DMS153 (cell line): ENCODE measurements at places on chromosomes 3 and 15.

GRCh38 chr3:183142199-183142598 is 20.3 kb downstream of the LAMP3 start:
- no peak for DNase-seq

- no peak for DNase-seq
Measured at GRCh38 chr15:97482521-97482920, 478.0 kb upstream of the ARRDC4 start.

DNA sequence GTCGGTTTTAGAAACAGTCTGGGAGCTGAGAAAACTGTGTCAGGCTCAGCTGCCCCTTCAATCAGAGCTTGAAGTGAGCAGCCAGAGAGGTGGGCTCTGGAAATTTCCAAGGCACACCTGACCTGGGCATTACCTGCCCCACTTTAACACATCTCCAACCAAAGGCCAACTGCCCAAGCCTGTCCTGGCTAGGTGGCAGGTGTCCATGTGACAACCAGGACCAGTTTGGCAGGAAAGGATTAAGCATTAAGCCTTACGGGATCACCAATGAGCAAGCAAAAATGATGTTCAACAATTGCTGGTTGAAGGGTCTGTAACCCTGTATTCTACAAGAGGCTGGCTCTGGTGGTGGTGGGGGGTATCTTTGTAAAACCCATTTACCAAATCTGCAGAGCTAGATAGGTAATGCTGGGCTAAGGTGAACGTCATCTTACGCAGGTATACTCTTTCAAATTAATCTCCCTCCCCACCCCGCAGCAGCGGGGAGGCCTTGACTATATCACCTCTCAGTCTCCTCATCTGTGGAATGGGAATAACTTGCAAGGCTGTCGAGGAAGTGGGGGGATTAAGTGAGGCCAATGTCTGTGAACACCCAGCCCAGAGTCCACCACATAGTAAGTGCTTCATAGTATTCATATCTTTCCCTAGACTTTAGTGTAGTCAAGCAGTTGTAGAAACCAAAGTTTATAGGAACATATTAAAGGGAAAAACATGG is 183.2 kb downstream of the MEGF11 start:
- DNase-seq, result no peak

DNA sequence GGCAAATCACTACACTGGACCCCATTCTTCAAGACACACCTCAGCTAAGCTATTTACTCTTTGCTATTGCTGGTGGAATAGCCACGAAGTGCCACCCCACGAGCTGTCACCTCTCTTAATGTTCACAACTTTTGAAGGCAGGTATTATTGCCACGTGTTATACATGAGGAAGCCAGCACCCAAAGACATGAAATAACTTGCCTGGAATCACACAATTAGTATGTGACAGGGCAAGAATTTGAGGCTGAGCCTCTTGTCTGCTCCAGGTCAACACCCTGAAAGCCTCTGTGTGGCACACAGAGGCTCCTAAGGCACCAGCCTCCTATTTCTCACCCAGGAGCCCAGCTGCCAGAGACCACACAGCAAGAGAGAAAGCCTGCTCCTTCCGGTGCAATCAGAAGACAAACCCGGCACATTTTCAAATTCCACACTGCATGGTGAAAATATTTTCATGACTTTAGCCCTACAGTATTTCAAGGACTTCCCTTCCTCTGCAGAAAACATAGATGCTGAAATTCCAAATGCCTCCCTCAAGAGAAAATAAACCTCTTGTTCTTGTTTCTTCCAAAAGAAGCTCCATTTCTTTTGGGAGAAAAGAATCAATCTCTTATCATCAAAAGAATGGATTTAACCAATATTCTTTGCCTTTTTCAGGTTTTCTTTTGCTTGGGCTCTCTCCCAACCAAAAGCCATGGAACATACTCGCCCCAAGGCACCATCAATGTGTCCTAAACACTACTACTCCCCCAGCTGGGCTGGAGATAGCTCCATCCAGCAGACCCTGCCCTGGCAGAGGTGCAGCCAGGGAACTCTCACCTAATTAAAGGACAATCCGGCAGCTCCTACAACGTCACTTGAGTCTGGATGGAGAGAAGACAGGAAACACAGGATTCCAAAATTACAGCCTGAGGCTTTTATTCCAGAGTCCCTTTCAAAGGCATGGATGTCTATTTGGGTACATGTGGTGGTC is 84.7 kb upstream of the THBS1 start:
- DNase-seq, result no peak

GRCh38 chr3:71258116-71258515 is 325.4 kb downstream of the FOXP1 start:
- DNase-seq, result peak; percentile 81

DNA sequence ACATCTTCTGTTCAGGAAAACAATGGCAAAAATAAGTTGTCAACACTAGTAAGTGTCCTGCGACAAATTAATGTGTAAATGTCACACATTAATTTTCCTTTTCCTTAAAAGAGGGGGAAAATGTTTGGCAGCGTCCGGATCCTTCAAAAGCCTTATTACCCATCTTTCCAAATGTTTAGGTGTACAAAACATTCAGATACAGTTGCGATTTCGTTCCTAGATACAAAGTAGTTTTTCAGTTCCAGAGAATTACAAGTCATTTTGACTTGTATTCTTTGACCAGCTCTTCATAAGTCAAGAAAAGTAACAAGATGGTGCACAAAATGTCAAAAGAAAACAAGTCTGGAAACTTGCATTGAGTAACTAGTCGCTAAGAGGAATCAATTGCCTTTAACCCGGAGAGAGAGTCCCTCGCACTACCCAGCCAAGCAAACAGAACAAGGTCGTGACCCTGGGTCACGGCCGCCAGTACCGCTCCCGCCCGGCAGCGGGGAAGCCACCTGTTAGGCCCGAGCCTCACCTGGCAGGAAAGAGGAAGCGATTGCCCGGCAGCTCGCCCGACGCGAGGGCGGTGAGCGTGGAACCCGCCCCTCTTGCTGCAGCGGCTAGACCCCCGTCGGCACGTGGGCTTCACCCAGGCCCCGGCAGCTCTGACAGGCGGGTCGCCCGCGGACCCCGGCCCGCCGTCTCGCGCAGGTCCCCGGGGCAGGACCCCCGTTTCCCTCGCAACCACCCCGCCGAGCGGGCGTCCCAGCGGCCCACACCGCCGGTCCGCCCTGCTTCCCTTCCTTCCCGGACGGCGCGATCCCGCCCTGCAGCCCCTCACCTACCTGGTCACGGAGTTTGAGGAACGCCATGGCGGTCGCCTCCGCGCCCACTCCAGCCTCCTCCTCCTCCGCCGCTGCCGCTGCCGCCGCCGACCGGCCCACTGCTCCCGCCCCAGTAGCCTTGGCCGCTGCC is 61.0 kb upstream of the ANKRD28 start:
- DNase-seq, result no peak

GRCh38 chr15:98002866-98003265 is 42.4 kb downstream of the ARRDC4 start:
- DNase-seq, result no peak

GRCh38 chr3:170437176-170437575 is 18.5 kb downstream of the CLDN11 start:
- DNase-seq, result no peak
